ENCODE measurements at places on chromosomes 7 and 10. TPM values are rescaled to one million over a fixed set of nuclear protein-coding genes. Genes with fewer than 3 reads are reported as not detected.

DNA sequence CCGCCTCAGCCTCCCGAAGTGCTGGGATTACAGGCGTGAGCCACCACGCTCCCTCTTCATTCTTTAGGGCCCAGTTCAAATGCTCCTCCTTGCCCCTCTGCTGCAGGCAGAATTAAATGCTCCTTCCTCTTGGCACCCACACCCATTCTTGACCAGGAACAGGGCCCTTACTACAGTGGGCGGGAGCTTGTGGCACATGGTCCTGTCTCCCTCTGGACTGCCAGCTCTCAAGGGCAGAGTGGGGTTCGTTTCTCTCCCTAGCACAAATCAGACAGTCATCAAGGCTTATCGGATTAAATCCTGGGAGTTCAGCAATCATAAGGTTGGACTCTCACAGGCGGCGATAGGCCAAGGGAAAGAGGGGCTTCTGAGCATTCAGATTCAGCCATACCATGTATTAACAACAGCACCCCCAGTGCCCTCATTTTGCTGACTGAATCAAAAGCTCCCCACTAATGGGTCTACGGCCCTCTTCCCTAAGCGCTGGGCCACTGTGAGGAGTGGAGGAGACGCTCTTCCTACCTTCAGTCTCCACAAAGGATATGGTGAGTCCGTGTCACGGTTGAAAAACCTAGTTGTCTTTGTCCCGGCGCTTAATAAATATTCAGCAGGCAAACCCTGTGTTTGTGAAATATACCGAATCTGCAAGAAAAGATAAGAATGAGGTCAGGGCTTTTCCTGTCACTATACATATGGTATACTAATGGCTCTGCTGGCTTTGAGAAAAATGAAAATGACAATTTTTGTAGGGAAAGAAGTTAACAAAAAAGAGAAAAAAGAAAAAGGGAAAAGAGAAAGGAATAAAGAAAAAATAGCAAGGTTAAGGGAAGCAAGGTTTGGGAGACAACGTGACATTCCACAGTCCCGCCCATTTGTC, 107.4 kb downstream of the CLEC2L start:
- H3K27me3 ChIP-seq = no peaks in the 10 kb centered on the region
- no peak overlapping the region for H3K4me3 ChIP-seq
- H3K4me1 ChIP-seq = peaks cover 54% of the 10 kb centered on the region
- H3K36me3 ChIP-seq = peaks cover 18% of the 10 kb centered on the region
- no peak for DNase-seq

- no peaks in the 10 kb centered on the region for H3K36me3 ChIP-seq
- no peaks in the 10 kb centered on the region for H3K4me1 ChIP-seq
- no peak for DNase-seq
Measured at GRCh38 chr7:39535064-39535463, 31.1 kb upstream of the YAE1 start.

- peaks cover 2% of the 10 kb centered on the region for H3K4me1 ChIP-seq
- no peaks in the 10 kb centered on the region for H3K36me3 ChIP-seq
- no peaks in the 10 kb centered on the region for H3K27me3 ChIP-seq
- H3K27ac ChIP-seq = no peak overlapping the region
- no peak overlapping the region for H3K4me3 ChIP-seq
Measured at GRCh38 chr10:73824146-73824725, 12.8 kb upstream of the NDST2 start.

Gene ADGRA1
- not detected for total RNA-seq

Gene PAX4
- not detected for total RNA-seq
